Stimulated activated CD4-positive, alpha-beta T cell treated with anti-CD3 and anti-CD28 coated beads, Interleukin-4, amount 100 ng/mL, for 48 hours (primary cell): ENCODE measurements at places on chromosomes 2 and 18.

GRCh38 chr2:219421323-219421722 is 3.1 kb downstream of the DES start:
- no peak for DNase-seq

DNA sequence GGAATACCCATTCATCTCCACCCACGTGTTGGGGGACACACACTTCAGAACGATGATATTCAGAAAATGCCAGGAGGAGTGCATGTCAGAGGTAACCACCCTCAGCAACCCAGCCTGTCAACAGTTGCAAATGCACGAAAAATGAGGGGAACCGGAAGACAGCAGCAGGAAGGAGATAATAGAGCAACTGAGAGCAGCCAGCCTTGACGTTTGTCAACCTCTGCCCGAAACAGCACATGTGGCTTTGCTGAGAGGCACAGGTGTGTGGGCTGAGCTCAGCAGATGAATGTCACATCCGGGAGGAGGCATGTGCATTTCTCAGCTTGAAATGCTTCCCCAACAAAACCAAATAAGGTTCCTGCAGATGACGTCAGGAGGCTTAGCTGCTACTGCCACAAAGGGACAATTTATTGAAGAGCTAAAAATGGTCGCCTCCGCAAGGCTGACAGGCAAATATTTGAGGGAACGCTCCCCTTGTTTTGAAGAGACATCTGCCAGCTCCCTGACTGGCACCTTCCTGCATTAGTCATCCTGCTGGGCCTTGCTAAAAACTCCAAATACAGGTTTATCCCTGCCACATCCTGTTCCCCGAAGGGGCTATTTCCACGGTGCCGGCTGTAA is 419.0 kb downstream of the NBAS start:
- peak; percentile 72 for DNase-seq

- DNase-seq: no peak
Observed at GRCh38 chr2:50749216-50749615, 282.7 kb downstream of the NRXN1 start.

- no peak for DNase-seq
Observed at GRCh38 chr2:71665168-71666093, 212.1 kb downstream of the DYSF start.

DNA sequence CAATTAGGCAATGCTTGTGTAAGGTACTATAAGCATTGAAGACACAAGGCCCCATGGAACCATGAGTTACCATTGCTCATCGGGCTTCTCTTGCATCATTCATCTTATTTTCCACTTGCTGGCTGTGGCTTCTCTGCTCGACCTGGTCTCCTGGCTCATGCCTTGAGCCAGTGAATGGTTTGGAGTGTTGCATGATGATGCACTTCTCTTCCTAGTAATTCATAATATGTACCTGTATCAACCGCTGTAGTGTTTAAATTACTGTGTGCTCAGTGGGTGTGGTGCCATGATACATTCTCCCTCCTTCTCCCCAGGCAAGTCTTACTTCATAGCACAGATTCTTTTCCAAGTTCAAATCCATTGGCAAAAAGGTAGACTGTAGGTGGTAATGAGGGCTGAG is 66.8 kb downstream of the ABCA12 start:
- DNase-seq: no peak
